ENCODE measurements at places on chromosomes 13 and 19.

DNA sequence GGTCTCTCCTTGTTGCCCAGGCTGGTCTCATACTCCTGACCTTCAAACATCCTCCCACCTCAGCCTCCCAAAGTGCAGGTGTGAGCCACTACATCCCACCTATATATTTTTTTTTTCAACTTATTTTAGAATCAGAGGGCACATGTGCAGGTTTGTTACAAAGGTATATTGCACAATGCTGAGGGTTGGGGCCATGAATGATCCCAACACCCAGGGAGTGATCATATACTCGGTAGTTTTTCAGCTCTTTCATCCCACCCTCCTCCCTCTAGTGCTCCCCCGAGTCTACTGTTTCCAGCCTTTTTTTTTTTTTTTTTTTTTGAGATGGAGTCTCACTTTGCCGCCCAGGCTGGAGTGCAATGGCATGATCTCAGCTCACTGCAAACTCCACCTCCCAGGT lies 38.4 kb upstream of the ADGRE1 start:
- no peak for DNase-seq

GRCh38 chr19:13172346-13173138 lies 22.3 kb downstream of the IER2 start:
- peak; percentile 90 for DNase-seq

DNA sequence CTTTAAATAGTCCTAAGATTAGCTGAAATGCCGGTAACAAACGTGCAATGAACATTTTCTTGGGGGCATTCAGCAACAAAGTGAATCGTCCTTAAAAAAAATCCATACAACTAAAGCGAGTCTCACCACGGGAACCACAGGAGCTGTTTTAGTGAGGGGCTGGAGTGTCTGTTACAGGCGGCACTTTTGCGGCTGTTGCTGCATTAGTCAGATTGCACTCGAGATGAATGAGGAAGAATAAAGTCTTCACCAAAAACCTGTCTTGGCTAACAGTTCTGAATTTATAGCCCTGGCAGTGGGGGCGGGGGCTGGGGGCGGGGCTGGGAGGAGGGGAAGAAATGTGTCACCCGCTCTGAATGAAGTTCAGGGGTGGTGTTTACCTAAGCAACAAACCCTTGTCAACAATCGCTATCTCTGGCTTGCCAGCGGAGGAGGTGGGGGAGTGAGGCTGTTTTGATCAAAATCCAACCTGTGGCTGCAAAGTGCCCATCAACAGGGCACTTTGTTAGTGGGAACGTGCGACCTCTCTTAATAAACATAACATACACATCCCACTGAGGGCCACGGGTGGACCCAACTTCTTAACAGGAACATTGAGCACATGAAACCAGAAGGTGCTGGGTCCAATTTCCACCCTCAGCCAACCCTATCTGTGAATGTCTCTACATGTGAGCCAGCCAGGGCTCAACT lies 44.5 kb downstream of the RFX2 start:
- peak; percentile 40 for DNase-seq

GRCh38 chr13:60922576-60923231 lies 492.9 kb downstream of the PCDH20 start:
- DNase-seq, result no peak

GRCh38 chr13:94858856-94859255 lies 146.5 kb upstream of the SOX21 start:
- no peak for DNase-seq

DNA sequence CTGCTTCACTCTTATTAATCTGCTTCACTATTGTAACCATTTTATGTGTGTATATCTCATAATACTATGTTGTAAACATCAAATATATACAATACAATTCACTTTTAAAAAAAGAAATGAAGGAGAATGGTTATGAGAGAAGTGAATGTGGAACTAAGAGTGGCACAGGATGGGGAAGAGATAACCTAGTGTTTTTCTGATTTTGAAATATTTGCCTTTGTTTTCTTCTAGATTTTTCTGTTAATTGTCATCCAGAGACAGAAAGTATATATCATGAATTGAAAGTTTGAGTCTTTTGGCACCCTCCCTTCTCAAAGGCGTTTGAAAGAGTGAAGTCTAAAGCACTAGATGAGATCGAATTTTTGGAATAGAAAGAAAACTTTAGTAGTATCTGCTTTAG lies 2.8 kb downstream of the DNAJC3 start:
- DNase-seq, result no peak

DNA sequence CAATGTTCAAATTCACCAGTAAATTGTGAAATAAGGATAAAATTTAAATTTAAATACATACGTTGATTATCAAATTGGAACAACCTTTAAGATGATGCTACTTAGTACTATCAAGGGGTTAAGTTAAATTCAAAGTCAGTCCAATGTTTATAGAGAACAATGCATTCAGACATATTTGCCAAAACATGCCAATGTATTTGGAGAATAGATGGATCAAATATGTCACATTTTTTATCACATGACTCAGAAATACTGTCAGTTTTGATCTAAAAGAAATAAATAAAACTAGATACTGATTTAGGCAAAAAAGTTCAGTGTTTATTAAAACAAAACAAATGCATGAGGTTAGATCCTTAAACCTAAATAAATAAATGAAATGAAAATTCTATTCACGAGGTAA lies 281.2 kb downstream of the SLITRK5 start:
- DNase-seq, result no peak

GRCh38 chr13:74443631-74444030 lies 309.4 kb upstream of the KLF12 start:
- no peak for DNase-seq

- no peak for DNase-seq
Observed at GRCh38 chr19:29488316-29488715, 37.5 kb upstream of the VSTM2B start.

DNA sequence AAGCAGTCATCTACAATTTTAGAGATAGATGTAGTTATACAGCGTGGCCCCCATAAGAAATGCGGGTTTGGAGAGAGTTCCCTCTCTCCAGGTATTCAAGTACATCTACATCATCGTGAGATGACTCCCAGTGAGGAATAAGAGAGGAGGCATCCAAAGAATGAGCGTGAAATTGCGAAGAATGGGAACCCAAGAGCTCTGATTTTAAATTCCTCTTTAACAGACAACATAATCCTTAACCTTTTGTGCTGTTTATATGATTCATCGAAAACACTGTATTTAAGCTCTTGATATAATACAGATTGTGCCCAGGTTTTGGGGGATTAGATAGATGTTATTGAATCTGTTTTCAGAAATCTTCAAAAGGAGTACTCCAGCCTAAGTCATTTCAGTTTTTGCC lies 161.5 kb downstream of the COG6 start:
- DNase-seq, result no peak

- no peak for DNase-seq
Observed at GRCh38 chr19:45771311-45771933, 2.4 kb upstream of the SIX5 start.

GRCh38 chr13:95620030-95620824 lies 24.3 kb downstream of the DZIP1 start:
- no peak for DNase-seq

All from omental fat pad (tissue), 4 donors.